Activated T-cell treated with anti-CD3 and anti-CD28 coated beads, Interleukin-2, amount 50 U/mL, for 24 hours (primary cell): ENCODE measurements at places on chromosomes 4 and X.

DNA sequence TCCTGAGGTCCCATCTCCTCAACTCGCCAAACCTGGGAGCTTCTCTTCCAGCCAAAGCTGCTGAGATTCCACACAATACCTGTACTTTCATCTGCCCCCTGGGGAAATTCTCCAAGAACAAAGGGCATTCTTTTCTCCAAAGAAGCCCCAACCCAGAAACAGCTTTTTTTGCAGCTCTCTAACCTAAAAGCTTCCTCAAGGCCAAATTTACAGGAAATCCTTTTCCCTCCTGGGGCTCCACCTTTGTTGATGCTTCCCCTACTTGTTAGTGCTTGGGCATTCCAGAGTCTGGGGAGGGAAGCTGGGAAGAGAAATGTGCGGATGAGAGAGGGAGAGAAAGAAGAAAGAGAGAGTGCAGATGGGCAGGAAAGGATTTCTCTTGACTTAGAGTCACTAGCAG lies 24.3 kb downstream of the ZBTB33 start:
- DNase-seq, result no peak

DNA sequence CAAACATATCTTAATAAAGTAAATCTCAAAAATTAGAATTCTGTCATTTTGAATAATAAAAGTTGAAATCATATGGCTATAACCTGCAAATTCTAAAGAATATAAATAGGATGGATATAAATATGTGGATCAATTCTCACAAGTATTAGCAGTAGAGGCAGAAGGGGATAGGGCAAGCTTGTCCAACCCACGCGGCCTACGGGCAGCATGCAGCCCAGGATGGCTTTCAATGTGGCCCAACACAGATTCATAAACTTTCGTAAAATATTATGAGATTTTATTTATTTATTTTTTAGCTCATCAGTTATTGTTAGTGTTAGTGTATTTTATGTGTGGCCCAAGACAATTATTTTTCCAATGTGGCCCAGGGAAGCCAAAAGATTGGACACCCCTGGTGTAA lies 41.4 kb downstream of the PPA2 start:
- DNase-seq, result no peak

GRCh38 chr4:57077550-57078343 lies 32.4 kb downstream of the IGFBP7 start:
- no peak for DNase-seq

DNA sequence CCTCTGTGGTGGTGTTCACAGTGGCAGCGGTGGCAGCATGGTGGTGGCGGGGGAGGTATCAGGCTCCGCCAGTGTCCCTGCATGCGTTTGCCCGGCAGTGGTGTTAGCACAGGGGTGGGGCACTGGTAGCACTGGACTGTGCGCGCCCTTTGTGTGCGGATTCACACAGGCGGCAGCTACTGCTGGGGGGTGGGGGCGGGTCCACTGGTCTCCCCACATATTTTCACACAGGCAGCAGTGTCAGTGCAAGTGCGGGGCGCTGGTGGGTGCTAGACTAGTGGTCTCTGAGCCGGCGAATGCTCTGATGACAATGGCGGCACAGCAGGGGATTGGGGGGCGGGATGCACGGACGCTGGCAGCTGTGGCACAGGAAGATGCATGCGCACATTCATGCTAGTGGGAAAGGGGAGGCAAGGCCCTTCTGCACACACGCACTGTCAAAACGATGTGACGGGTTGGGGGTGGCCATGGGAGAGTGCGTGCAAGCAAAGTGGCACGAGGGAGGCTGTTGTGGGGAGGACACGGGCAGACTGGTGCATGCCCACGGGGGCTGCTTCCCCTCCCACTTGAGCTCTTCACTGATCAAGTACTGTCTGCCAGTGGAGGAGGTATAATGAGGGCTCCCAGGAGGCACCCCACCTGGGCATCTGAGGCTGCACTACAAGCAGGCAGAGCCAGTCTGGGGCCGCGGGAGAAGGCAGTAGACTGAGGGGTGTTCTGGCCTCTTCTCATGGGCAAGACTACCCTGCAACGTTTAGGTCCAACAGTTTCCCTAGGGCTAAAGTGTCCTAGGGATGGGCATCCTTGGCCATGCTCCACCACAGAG lies 53.0 kb downstream of the POF1B start:
- DNase-seq, result no peak

GRCh38 chr4:162274354-162274753 lies 110.6 kb upstream of the FSTL5 start:
- DNase-seq, result no peak

DNA sequence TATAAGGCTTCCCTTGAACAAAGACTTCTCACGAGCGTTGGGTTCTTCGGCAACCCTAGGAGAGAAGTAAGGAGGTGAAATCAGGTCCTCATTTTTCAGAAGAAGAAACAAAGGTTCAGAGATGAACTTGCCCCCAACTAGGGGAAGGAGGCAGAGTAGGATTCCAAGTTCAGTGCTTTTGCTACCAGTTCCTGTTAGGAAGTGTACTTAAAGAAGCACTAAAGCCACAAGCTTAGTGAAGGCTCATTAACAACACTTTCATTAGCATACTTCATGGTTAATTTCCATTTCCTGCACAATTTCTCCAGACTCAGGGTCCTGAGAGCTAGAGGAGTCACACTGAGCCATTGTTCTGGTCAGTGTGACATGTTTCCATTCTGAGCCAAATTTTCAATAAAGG lies 52.1 kb downstream of the VSIG4 start:
- no peak for DNase-seq

- no peak for DNase-seq
These were observed 352.1 kb downstream of the SPOCK3 start for GRCh38 chr4:166882221-166882620.

- DNase-seq, result no peak
These were observed 13.9 kb downstream of the FTSJ1 start for GRCh38 chrX:48489892-48490291.

- no peak for DNase-seq
These were observed 46.1 kb upstream of the CTSO start for GRCh38 chr4:155999725-156000124.

- DNase-seq, result no peak
These were observed 150.7 kb downstream of the DEFB131A start for GRCh38 chr4:9594948-9595347.

- no peak for DNase-seq
These were observed 9.4 kb downstream of the FHIP1A start for GRCh38 chr4:151418385-151418784.

DNA sequence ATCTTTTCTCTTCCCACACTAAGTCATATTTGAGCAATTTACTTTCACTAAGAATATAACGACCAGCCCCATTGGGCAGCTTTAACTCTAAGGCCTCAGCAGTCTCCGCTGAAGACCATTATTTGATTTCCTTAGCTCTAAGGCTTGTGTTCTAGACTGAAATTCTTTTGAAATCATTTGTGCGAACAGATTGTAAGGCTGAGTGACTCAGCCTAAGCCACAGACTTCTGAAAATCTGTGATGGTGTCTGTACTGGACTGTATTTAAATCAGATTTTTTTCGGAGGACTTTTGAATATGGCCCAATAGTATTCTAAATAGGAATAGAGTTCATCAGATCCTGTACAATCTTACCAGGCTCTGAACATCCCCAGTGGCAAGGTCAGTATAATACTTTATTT lies 150.3 kb upstream of the TECRL start:
- no peak for DNase-seq

DNA sequence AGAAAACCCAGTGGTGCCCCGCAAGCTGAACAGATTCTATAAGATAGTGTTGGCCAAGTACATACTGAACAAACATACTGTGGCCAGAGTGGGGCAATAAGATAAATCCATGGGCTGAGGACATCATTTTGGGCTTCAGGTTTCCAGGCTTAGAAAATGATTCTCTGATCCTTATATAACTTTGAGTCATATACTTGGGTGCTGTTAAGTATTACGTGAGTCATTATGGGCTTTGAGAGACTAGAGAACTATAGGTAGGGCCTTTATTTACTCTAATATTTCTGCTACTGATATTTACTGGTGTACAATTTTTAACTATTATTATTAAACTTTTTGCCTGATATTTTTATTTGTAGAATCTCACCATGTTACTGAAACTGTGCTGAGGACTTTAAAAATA lies 586.1 kb downstream of the CENPC start:
- DNase-seq, result no peak

GRCh38 chrX:16712548-16713155 lies at the start of gene CTPS2:
Gene CTPS2, minus strand, starts transcription at chrX:16712669. Its CDS starts 9,767 bp downstream, at chrX:16702902.
- DNase-seq, result peak; percentile 68

DNA sequence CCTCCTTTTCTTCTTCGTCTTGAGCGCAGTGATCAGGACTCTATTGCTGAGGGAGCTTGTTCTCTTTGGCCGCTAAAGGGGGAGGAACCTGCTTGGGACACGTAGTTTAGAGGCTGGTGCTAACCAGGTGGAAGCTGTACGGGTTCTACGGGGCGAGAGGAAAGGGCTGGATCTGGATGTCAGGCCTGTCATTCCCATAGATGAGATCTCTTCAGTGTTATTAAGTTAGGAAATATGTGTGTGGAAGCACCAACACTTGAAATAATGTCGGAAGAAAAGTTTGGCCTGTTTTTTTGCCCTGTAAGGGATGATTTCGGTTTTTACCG lies 643 bp downstream of the SRP72 start:
- DNase-seq, result no peak

GRCh38 chrX:151921292-151921691 lies 8.6 kb downstream of the MAGEA4 start:
- no peak for DNase-seq

- no peak for DNase-seq
These were observed 58.0 kb downstream of the STAP1 start for GRCh38 chr4:67616478-67616877.

- no peak for DNase-seq
These were observed 230.1 kb downstream of the HS6ST2 start for GRCh38 chrX:132728296-132728695.

GRCh38 chr4:40377512-40378365 lies 42.6 kb downstream of the CHRNA9 start:
- DNase-seq, result no peak

DNA sequence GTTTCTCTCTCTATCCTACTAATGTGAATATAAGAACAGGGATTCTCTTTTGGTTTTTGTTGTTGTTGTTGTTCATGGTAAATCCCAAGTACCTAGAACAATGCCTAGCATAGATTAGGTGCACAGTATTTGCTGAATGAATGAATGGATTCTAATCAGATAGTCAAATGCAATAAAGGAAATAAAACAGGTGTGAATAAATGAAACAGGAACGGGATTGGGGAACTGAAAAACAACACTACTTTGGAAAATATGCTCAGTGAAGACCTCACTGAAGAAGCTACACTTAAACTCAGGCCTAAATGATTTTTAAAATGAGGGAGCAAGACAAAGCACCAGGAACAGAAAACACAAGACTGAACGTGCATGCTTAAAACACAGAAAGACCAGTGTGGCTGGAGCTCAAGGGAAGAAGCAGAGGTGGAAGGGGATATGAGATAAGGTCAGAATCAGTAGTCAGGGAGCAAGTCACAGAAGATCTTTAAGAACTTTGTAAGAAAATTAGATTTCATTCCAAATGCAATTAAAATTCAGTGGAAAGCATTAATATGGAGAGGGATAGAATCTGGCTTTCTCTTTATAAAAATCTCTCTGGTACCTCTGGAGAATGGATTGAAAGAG lies 144.7 kb downstream of the ZAR1 start:
- DNase-seq, result no peak

DNA sequence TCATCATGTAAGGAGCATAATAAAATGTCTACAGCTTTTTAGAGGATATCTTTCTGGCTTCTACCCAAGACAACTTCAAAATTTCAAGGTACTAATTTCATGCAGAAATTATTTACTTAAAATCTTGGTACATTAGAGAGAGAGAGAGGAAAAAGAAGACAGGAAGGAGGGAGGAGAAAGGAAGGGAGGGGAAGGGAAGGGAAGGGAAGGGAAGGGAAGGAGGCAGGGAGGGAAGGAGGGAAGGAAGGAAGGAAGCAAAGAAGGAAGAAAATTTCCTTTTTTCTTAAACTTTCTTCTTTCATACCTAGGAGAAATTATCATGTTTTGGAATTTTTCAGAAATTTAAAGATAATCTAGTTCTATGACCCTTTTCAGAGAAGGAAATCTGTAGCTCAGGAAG lies 61.8 kb downstream of the HS3ST1 start:
- DNase-seq, result no peak

DNA sequence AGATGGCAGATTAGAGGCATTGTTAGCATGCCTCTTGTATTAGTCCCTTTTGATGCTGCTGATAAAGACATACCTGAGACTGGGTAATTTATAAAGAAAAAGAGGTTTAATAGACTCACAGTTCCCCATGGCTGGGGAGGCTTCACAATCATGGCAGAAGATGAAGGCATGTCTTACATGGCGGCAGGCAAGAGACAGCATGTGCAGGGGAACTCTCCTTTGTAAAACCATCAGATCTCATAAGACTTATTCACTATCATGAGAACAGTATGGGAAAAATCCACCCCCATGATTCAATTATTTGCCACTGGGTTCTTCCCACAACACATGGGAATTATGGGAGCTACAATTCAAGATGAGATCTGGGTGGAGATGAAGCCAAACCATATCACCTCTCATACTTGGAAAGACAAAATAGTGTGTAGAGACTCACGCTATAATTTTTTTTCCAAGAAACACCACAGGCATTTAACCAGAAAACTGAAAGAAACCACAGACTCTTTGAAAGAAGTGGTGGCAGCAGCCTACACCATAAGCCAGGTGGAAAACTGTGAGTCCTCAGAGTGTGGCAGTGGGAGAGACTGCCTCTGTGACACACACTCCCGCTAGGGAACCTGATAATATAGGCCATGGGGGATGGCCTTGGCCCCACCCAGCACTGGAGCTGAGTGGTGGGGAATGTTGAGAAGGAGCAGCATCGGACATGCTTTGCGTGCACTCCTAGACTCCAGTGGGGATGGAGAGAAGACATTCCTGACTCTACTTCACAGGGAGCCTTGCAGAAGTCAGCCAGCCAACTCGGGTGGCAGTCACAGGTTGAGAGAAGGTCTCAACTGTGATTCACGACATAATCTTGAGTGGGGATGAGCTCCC lies 51.5 kb downstream of the SLC2A9 start:
- DNase-seq, result no peak

DNA sequence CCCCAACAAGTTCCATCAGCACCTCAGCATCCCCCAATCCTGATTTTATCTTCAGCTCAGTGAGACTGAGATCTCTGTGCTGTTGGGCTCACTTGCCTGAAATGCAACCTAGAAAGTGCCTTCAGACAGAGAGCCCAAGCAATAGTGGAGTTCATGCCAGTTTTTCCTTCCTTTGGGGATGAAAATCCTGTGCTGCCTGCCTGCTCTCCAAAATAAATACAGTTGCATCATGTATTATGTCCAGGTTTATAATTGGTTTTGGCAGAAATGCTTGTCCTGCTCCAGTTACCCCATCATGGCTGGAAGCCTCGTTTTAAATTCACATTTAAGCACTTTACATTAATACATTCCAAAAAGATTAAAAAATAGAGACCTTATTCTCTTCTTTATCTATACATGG lies 1865.5 kb upstream of the TENM3 start:
- DNase-seq, result no peak
